ENCODE measurements at places on chromosomes 1 and 21.
A peak's percentile ranks its signal among the peaks of the same experiment; 100 is the strongest.

- DNase-seq, result no peak
These were observed 64.6 kb upstream of the CLDN14 start for GRCh38 chr21:36544545-36544944.

DNA sequence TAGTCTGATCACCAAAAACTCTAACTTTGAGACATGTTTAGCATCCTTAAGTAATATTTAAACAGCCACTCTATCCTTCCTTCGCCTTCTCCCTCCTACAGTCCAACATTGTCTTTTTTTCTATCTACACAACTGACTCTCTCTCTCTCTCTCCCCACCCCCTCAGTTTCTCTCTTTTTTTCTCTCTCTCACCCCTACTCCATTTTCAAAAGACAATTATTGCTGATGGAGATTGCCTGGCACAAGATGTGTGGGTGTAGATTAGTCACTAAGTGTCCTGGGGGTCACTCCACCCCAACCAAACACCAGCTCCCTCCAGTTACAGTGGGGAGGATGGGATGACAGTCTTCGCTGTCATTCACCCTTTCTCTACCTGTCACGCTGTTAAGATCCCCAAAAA is 94.5 kb upstream of the NFIA start:
- DNase-seq, result no peak

DNA sequence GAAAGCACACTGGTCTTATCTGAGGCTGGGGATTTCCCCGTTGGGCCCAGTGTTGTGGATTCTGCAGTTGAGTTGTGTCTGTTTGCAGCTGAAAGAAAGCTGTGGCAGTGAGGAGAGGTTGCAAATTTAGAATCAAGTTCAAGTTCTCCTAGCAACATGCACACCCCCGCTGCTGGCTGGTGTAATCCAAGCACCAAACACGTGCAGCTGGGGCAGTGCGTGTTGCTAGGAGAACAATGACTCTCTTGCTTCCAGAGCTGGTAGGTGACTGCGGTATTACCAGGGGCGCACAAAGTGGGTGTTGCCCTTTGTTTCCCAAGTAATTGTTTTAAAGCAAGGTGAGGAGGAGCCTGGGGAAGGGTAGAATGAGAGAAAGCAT is 91.5 kb downstream of the IER5 start:
- peak; percentile 76 for DNase-seq

DNA sequence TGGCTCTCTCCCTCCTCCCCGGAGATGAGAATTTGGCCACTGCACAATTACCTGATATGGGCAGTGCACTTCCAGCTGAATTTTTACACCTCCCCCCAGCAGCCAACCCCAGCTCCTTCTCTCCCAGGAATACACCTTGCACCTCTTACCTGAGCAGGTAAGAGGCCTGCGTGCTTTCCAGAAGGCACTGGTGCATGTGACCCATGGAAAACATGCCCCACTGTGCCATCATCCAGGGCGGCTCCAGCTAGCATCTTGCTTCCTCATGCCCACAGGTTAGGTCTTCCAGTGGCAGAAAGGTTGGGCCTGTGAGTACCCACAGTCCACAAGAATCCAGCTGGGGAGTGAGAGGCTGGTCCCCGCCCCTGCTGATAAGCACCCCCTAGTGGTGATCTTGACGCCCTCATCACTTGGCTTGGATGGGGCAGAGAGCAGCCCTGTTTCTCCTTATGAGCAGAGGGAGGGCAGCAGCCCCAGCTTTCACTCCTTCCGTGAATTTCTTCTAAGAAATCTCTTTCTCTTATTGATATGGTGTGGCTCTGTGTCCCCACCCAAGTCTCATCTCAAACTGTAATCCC is 57.8 kb downstream of the EDARADD start:
- DNase-seq, result peak; percentile 14

- DNase-seq, result peak; percentile 7
These were observed 308.5 kb downstream of the MRPL39 start for GRCh38 chr21:25298512-25299491.

DNA sequence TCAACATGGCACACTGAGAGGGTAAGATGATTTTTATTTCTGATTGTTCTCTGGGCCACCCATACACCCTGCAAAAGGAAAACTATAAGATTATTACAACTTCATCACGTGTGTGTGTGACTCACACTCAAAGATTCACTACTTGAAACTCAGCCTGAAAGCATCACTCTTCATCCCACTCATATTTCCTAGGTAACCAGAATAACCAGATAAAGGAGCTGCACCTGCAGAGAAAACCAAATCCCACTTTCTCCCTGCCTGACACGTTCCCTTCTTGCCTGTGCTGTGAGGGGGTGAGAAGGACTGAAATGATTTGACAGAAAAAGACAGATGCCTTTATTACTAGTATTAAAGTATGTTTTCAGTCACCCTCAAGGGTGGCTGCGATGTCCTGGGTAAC is 131.6 kb downstream of the TGFBR3 start:
- DNase-seq, result peak; percentile 58

DNA sequence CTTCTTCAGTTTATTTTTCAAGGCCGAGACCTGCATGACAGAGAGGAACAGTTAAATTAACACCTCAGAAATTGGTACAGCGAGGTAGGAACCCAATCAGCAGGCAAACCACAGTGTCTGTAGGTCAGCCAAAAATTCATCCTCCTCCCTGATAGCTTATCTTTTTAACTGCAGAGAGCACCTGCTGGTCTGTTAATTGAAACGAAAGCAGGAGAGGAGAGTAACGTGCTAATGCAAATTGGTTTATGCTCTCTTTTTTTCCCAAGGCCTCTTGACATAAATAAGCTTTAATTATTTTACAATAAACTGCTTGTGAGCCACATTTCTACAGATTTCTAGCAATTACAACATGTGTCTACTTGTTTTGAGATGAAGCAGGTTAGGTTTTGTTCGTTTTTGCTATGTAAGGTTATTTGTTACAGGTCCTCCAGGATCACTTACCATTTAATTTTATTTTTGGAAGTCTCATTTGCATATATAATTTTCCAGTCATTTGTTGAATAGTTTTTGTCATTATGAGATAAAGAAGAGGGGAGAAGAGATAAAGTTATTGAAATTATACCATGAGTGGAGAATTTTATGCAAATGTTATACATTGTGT is 179.9 kb downstream of the DENND1B start:
- no peak for DNase-seq

- DNase-seq, result no peak
These were observed 63.6 kb upstream of the GALNT2 start for GRCh38 chr1:230003409-230003808.

GRCh38 chr1:224253721-224254120 is 70.7 kb downstream of the DEGS1 start:
- no peak for DNase-seq

- peak; percentile 51 for DNase-seq
These were observed 6.8 kb downstream of the MYOC start for GRCh38 chr1:171645553-171646248.

DNA sequence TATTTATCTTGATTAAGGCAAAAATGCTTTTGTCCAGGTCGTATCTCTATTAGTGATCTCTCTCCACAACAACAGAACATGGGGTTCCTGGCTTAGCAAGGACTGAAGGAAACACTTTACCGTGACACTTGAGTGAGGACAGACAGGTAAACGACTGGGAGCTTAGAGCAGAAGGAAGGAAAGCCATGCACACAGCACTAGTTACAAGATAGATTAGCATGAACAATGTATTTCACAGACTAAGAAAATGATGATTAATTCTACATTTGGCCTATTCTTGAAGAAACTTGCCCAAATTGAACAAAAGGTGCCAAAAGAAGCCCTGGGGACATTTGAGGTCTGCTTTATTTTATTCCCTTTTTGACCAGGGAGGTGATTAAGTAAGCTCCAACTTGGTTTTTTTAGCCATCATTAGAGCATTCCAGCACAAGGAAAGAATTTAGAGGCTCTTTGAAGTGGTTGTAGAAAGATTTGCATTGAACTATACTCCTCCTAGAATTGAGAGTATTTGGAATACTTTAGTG is 248.5 kb downstream of the USP25 start:
- DNase-seq, result peak; percentile 28

- peak; percentile 11 for DNase-seq
These were observed 27.8 kb downstream of the CBR1 start for GRCh38 chr21:36097427-36098181.

DNA sequence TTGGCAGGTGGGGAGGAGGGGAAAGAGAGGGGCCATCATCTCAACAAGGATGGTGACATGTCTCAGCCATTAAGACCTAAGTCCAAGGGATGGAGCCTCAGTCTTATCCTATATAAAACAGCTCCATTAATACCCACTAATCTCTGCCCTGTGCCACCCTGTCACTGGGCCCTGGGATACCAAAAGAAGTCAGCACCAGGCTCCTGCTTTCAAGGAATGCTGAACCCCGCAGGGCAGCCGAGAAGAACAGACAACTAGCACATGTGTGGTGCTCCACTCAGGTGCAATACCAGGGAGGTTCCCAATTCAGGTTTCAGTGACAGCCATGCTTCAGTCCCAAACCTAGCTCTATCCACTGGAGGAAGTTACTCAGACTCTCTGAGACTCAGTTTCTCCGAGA is 128.4 kb downstream of the GRIK3 start:
- no peak for DNase-seq

GRCh38 chr1:200740571-200741208 is 2.0 kb downstream of the CAMSAP2 start:
- peak; percentile 33 for DNase-seq

DNA sequence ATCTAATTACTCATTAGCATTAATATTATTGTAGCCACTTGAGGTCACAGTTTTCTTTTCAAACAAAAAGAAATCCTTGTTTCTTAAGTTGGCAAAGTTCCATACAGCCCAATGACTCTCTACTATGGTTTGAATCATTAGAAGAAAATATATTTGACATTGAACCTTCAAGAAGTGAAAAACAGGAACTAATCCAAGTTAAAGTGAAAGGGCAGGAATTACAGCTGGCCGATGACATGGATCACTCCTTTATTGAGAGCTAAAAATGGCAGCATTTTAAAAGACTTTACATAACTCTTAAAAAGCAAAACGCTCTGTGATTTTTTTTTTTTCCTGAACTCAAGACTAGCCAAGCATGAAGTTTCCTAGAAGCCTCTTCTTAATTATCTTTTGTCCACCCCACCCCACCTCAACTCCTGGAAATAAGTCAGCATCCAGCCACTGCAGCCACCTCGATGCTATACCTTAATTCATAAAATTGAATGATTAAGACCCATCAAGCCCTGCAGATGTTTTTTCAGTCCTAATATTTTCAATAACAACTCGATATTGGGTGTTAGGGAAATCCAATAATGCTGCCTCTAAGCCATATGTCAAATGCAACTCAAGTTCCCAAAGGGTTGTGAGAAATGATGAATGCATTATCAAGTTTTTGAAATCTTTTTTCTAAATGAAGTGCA is 323.1 kb downstream of the HHIPL2 start:
- DNase-seq, result peak; percentile 6

- DNase-seq, result no peak
These were observed 25.1 kb upstream of the APP start for GRCh38 chr21:26195708-26196107.

- peak; percentile 63 for DNase-seq
These were observed 56.9 kb downstream of the SLC45A1 start for GRCh38 chr1:8374812-8375211.

- peak; percentile 23 for DNase-seq
These were observed 227.2 kb downstream of the OLFM3 start for GRCh38 chr1:101769520-101769919.

- no peak for DNase-seq
These were observed 29.0 kb downstream of the PTAFR start for GRCh38 chr1:28147264-28148094.

- DNase-seq, result no peak
These were observed 300.8 kb downstream of the RRAGC start for GRCh38 chr1:38558500-38559445.

- DNase-seq, result no peak
These were observed 31.8 kb upstream of the ENAH start for GRCh38 chr1:225684741-225685140.

GRCh38 chr1:178844436-178844835 is 26.4 kb downstream of the ANGPTL1 start:
- no peak for DNase-seq

GRCh38 chr1:15997637-15998280 is 6.3 kb upstream of the SRARP start:
- DNase-seq, result no peak

DNA sequence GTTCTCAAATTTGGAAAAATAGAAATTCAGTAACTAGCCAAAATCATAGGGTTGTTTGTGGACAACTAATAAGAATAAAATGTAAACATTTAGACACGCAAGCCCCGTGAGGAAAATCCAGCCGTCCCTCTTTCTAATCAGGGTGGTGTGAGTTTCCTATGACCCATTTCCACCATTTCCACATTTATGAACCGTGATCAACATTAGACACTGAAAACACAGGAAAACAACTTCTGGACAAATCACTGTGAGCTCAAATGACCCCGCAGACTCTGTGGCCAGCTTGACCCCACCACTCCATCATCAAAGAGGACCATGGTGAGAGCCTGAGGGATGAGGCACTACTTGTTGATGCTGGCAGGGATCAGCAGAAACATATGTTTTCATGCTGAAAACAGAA is 101.0 kb downstream of the SIM2 start:
- DNase-seq, result no peak
